Activated CD4-positive, alpha-beta T cell treated with anti-CD3 and anti-CD28 coated beads for 1 hour (primary cell): ENCODE measurements at places on chromosomes 2 and 18.

DNA sequence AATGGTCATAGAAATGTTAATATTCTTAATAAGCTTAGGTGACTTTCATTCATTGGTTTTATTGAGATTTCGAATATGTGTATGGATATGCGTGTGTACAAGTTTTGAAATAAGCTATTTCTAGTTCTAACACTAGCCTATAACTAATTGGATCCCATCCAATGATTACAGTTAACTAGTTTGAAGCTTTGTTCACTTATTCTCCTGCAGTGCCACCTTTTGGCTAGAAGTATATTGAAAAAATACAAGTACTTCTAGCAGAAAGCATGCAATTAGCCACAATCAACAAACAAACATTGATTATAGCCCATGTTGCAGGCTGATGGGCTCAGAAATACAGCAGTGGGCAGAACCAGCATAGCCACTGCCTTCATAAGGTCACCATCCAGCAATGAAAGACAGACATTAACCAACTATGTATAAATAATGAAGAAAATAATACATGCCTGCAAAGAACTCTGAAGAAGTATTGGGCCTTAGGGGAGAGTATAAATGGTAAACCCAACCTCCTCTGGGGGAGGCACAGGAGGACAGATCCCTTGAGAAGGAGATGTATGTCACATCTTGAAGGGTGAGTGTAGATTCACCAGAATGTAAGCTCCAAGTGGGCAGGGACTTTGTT lies 5.1 kb upstream of the PIEZO2 start:
- DNase-seq = no peak

GRCh38 chr2:65490222-65490621 lies 57.8 kb upstream of the SPRED2 start:
- no peak for DNase-seq

DNA sequence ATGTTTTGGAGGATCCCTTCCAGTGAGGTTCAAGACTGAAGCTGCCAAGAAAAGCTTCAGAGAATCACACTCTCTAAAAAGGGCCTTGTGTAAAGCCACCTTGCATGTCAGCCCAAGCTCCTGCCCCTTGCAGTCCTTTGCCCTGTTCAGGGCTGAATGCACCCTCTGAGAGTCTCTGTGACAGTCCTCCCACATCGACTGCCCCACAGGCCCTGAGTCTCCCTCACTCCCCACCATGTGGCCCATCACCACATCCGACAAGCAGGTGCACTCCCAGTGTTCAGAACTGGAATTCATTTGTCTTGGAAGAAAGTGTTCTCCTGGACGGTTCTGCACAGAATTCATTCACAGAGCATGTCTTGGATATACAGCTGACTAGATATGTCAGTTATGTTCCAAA lies 31.0 kb downstream of the BCL11A start:
- DNase-seq = no peak

- no peak for DNase-seq
These were observed at the start of gene IMPA2 for GRCh38 chr18:11981192-11981542. TSS of gene IMPA2 (plus strand) at chr18:11981507. CDS start at chr18:11981670, 163 bp downstream.

- DNase-seq = no peak
These were observed 368.4 kb downstream of the MTX2 start for GRCh38 chr2:176637486-176638166.

GRCh38 chr2:163698857-163699256 lies 37.0 kb downstream of the FIGN start:
- no peak for DNase-seq

GRCh38 chr18:8426401-8426800 lies 182.8 kb upstream of the RAB12 start:
- DNase-seq = no peak

GRCh38 chr2:45612731-45613130 lies 1.7 kb upstream of the SRBD1 start:
- no peak for DNase-seq
